CD4-positive, alpha-beta T cell treated with Interferon alpha-2 for 1 hour (primary cell): ENCODE measurements at places on chromosomes 13 and 19.
A peak's percentile ranks its signal among the peaks of the same experiment; 100 is the strongest.

DNA sequence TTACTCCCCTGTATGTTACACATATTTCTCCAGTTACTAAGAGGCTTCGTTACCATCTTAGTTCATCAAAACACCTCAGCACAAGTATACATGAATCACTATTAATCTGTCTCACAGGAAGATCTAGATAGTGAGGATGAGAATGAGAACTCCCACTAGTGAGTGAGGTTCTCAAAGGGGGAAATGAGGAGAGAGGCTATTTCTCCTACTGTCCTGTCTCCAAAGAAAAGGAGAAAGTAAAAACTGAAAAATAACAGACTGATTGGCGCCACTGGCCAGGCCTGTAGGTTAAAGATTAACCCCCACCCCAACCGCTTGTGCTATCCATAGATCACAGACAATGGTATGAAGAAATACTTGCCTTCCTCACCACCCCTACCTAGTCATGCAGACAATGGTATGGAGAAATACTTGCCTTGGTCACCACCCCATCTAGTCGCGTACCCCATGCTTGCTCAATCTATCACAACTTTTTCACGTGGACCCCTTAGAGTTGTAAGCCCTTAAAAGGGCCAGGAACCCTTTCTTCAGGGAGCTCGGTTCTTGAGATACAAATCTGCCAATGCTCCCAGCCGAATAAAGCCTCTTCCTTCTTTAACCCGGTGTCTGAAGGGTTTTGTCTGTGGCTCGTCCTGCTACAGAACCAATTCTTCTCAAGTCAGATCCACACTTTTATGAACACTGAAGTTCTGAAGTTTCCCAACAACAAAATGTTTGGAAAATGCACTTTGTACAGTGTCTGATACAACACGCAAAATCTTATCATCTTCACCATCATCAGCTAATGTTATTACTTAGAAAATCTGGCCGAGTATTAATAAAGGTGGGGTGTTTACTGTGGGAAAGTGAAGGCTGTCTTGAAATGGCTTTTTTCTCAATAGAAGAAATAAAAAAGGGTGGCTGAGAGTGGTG is 598.1 kb downstream of the UQCRFS1 start:
- no peak for DNase-seq

GRCh38 chr13:114041493-114041892 is 67.6 kb upstream of the C13orf46 start:
- DNase-seq: no peak

DNA sequence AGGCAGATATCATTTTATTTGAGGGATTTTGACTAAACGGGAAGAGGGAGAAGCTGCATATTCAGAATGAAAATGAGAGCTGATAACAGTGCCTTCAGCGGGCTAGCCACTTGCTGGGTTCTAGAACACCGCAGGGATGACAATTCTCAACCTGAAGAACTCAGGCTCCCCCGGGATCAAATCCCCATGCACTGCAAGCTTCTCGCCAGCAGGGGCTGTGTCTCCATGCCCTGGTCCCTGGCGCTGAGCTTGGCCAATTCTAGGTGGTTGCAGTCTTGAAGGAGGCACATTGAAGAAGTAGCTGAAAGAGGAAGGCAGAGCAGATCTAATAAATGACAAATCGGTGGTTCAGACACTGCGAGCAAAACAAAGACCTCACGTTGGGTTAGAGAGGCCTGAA is 128.7 kb downstream of the UQCRFS1 start:
- no peak for DNase-seq

GRCh38 chr13:103187721-103188156 is 121.5 kb upstream of the SLC10A2 start:
- no peak for DNase-seq

GRCh38 chr19:34767951-34768350 is 5.1 kb downstream of the ZNF599 start:
- no peak for DNase-seq

DNA sequence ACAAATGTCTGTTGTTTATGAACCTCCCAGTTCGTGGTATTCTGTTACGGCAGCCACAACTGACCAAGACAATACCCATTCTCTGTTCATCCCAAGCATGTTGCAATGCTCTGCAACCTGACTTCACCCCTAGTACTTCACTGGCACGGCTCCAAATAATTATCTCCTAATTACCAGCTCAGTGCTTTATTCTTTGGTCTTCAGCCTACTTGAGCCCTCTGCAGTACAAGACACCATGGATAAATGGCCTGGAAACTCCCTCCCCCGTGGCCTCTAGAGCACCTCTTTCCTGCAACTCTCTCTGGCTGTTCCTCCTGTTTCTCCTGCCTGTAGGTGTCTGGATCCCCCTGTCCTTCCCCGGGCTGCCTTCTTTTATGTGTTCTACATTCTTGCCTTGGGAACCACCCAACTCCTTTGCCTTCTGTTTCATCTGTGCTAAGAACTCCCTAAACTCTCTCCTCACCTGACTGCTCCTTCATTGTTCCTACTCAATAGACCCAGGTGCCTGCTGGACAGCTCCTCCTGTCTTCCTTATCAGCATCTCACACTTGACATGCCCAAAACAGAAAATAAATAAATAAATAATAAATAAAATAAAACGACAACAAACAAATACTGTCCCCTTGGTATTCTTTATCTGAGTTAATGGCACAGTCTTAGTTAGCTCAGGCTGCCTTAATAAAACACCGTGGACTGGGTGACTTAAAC is 200.4 kb upstream of the IPO5 start:
- DNase-seq: no peak

DNA sequence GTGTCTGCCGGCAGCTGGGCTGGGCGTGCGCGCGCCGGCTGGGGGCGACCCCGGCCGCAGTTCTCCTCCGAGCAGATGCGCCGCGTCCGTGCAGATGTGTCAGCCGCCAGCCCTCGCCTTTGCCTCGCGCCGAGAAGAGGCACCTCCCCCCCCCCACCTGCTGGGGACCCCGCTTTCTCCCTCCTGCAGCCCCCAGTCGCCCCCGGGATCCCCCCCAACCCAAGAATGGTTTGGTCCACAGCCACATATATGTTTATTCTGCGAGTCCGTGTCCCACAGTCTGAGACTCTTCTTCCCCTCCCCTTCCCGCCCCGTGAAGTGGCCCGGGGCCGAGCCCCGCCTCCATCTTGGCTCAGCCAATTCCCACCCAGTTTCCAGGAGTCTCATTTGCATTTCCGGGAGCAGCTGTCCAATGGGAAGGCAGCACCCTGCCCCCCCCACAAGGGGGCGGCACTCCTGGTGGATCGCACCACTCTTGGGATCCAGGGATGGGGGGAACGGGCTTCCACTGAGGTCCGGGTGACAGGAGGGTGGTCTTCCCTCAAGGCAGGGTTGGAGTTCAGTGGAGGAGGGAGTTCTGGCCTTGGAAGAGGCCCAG is 8.6 kb downstream of the ISOC2 start:
- peak; percentile 50 for DNase-seq

- no peak for DNase-seq
Observed at GRCh38 chr13:20565115-20565736, 1.7 kb upstream of the IFT88 start.

DNA sequence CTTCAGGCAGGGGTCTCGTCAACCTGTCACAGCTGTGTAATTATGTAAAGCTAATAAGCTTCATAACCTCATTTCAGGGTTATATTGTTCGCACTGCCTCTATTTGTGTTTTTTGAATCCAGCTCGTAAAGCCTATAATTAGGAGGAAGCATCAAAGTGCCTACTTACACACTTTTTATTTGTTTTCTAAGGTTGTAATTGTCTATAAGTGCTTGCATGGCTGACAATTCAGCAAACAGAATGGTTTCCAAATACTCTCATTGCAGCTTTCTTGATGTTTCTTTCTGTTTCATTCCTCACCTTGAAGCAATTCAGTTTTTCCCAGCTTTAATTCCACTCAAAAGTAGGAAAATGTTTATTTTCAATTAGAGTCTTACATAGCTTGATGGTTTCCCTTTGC is 336.3 kb downstream of the HS6ST3 start:
- no peak for DNase-seq

- DNase-seq: no peak
Observed at GRCh38 chr13:112213467-112214255, 146.7 kb downstream of the SOX1 start.

DNA sequence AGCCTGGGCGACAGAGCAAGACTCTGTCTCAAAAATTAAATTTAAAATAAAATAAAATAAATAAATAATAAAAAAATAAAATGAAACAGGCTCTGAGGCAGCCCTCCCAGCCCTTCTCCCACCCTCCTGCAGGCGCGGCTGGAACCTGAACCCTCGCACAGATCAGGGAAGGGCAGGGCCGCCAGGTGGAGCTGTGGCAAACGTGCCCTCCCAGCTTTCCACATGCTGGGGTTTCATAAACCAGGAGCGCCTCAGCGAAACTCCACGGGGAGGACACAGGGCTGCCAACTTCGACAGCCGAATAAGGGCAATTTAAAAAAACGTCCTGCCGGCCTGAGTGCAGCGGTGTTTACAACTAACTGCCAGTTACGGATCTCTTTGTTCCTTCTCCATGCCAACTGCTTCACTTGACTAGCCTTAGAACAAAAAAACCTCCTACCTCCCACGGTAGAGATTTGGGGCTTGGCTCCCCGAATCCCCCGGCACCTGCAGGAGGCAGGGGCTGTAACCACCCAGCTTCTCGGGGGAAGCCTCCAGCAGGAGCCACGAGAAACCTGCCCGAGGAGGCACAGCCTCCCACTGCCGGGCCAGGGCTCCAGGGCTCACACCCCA is 15.9 kb downstream of the ZNF787 start:
- DNase-seq: peak; percentile 50

DNA sequence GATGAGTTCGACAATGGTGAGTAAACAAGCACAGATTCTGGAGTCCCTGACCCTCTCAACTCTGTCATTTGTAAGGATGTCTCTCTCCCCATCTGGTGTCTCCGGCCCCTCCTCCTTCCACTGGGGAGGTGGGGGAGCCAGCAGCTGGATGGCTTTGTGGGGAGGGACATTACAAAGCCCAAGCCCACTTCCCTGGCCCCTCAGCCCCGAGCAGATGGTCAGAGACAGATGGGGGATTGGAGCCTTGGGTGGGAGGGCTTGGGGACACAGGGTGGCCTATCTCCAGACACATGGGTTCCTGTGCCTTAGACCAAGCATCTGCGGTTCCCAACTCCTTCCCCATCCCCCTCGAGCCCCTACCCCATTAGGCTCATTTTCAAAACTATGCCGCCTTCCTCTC is 2.5 kb downstream of the TIMM50 start:
- no peak for DNase-seq

- no peak for DNase-seq
Observed at GRCh38 chr13:77113496-77113895, 86.5 kb upstream of the FBXL3 start.

DNA sequence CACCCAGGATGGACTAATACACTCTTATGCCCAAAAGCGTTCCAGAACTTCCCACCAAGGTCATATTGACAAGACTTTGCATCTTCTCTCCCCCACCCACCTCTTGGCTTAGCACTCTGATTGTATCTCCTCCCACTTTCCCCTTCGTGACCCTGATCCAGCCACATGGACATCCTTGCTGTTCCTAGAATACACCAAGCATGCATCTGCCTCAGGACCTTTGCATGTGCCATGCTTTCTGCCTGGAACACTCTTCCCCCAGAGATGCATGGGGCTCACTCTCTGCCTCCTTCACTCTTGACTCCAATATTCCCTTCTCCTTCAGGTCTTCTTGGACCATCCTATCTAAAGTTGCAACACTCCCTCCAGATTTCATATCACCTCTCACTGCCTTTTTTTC is 16.2 kb upstream of the LAIR1 start:
- DNase-seq: no peak

DNA sequence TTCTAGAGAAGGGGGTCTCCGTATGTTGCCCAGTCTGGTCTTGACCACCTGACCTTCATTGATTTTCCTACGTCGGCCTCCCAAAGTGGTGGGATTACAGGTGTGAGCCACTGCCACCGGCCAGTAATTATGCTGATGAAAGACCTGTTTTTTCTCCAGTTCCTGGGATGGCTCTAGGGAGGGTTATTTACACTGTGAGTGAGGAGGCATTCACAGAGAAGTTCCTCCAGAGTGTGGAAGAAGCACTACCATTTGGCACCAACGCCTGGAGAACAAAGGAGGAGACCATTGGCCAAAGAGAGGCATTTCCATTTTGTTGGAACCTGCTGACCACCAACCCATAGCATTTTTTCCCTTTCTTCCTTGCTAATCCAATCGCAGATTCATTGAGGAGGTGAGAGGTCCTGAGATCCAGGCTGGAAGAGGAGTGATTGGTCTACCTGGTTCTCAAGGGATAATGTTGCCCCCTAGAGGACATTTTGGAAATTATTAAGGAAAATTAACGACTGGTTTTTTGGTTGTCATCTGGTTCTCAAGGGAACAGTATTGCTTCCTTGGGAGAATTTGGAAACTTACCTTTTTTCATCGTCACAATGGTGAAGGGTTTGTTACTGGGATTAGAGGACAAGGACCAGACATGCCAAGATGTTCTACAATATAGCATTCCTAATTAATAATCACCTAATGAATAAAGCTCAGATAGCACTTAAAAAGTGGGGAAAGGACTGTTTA is 5.5 kb upstream of the SAE1 start:
- peak; percentile 15 for DNase-seq
